ENCODE measurements at places on chromosomes 6 and 20.

GRCh38 chr6:126914801-126915200, 203.7 kb upstream of the RSPO3 start:
- DNase-seq: no peak

DNA sequence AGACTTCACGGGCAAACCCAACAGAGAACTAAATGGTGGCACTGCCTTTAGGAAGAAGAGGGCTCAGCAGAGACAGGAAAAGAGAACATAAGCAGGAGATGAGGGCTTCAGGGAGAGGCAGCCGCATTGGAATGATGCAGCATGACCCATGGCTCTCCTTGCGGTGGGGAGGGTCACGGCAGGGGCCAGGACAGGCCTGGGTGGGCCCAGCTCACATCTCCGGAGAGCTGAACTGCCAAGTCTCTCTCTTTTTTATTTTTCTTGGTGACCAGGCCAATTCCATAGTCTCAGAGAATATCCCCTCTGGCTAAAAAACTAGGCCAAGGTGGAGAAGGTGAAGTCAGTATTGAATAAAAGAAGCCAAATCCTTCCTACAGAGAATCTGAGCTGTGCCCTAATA, 77.5 kb upstream of the TRAF3IP2 start:
- no peak for DNase-seq

GRCh38 chr6:143742070-143742954, 64.5 kb downstream of the PHACTR2 start:
- no peak for DNase-seq

DNA sequence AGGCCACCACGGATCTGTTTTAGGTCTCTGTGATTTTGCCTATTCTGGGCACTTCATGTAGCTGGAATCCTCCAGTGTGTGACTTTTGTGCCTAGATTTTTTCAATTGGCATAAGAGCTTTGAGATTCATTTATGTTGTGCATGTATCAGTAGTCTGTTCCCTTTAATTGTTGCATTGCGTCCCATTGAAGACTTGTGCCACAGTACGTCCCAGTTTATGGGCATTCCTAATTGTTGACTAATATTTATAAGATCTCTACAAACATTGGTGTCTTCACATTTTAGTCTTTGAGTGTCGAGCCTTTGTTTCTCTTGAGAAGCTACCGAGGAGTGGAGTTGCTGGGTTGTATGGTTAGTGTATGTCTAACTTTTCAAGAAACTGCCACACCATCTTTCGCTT, 704 bp upstream of the FAM210B start:
- no peak for DNase-seq

DNA sequence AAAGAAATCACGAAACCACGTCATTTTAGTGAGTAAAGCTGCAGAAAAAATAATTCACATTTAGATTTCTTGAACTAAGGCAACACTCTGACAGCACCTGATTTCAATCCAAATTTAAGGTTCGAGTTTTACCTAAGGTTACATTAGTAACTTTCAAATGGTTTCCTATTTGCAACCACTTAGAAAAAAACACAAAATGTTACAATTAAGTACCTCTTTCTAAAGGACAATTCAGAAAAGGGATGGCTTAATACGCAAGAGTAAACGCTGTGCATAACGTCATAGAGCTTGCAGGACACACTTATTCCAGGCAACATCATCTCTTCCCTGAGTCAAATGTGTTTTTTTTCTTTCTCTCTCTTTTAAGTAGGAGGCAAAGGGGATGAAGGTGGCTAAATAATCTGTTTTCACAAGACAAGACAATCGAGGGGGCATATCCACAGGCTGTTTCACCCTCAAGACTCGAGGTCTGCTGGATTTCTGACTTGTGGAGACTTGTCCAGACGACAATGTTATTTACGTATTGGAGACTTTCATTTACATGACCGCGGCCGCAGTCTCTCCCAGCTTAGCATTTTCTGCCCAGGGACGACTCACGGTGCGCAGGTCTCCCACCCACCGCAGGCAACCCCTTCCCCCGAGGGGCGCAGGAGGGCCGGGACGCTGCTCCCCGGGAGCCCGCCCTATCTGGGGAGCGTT, 86.0 kb downstream of the SESN1 start:
- no peak for DNase-seq

DNA sequence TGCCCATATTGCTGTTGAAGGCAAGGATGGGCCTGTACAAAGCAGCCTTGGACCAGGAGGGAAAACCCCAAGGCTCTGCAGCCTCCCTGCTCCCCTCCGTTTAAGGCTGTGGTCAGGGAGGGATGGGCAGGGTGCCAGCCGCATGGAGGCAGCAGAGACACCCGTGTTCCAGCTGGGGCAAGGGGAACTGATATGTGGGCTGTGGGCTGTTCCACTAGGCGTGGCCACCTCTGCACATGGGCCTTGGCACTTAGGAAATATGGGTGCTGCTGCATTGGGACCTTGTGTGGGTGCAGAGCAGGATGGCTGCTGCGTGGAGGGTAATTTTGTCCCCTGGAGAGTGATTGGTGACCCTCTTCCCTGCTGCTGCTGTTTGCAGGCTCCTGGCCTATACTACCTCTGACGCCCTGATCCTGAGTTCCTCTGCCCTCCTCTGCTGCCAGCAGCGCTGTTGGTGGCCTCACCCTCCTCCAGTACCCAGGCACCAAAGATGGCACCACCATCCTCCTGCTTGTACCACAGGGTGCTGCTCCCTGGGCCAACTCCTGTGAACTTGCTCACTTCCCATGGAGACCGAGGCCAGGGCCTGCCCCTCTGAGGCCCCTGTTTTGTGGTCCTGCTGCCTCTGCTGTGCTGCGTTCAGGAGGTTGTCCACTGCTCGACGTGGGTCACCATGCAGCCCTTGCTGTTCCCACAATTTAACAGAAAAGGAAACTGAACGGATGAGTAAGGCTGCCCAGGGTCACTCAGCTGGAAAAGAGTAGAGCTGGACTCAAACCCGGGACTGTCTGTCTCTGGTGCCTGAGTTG, 35.3 kb downstream of the PANK2 start:
- DNase-seq: no peak

GRCh38 chr6:1146500-1146899, 165.4 kb upstream of the FOXQ1 start:
- DNase-seq: no peak

GRCh38 chr20:61896058-61896961, 169.4 kb downstream of the TAF4 start:
- DNase-seq: no peak

DNA sequence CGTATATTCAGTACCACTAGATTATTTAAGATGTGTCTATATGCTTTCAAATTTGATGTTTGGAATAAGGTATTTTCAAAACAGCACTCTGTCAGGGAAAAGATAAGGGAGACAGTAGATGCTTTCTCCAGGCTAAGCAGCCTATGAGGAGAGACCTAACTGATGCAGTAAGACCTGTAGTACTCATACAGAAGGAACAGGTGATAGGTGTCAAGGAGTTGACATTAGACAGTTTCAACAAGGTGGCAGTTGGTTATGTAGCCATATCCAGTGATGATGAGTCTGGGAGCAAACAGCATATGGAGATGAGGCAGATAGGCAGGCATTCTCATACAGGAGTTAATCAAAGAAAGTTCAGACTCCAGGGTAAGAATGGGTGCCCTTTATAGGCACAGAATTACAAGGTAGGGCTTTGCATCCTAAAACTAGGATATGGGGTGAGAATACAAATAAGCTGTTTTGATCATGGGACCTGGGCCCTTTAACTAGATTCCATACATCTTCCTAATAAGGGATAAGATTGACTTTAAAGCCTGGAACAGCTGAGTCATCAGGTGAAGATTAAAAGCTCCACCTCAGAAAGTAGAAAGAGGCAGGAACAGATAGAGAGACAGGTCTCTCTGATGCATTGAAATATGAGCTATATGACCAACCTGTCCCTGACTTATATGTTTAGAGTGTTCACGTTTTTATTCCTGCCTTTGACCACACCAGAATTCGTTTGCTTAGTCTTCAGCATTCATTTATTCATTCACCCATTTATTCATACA, 7.9 kb downstream of the RSPH4A start:
- no peak for DNase-seq

- no peak for DNase-seq
Observed at GRCh38 chr6:30113003-30113759, at the start of gene TRIM31. TRIM31 (minus strand) TSS chr6:30113090; CDS start chr6:30112805, 285 bp downstream.

DNA sequence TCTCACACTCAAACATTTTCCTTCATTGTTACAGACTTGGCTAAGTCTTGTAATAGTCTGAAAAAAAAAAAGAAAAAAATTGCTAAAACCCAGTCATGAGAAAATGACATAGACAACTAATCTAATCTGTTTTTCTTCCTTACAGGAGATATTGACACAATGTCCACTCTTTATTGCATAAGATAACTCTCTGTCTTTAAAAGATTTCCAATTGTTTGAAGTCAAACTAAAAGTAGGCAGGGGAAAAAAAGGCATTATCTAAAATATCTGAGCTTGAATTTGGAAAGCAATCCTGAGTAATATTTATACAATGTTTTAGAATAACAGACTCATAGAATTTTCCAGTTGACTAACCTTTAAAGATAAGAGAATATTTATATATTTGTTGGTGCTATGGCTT, 233.0 kb upstream of the CEP162 start:
- no peak for DNase-seq

- no peak for DNase-seq
Observed at GRCh38 chr6:100484474-100484873, 19.8 kb upstream of the SIM1 start.

DNA sequence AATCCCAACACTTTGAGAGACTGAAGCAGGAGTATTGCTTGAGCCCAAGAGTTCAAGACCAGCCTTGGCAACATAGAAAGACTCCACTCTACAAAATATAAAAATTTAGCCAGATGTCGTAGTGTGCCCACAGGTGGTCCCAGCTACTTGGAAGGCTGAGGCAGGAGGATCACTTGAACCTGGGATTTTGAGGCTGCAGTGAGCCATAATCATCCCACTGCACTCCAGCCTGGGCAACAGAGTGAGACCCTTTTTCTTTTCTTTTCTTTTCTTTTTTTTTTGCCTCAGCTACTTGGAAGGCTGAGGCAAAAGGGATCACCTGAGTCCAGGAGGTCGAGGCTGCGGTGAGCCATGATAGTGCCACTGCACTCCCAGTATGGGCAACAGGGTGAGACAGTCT, 17.9 kb downstream of the FASTKD5 start:
- no peak for DNase-seq

DNA sequence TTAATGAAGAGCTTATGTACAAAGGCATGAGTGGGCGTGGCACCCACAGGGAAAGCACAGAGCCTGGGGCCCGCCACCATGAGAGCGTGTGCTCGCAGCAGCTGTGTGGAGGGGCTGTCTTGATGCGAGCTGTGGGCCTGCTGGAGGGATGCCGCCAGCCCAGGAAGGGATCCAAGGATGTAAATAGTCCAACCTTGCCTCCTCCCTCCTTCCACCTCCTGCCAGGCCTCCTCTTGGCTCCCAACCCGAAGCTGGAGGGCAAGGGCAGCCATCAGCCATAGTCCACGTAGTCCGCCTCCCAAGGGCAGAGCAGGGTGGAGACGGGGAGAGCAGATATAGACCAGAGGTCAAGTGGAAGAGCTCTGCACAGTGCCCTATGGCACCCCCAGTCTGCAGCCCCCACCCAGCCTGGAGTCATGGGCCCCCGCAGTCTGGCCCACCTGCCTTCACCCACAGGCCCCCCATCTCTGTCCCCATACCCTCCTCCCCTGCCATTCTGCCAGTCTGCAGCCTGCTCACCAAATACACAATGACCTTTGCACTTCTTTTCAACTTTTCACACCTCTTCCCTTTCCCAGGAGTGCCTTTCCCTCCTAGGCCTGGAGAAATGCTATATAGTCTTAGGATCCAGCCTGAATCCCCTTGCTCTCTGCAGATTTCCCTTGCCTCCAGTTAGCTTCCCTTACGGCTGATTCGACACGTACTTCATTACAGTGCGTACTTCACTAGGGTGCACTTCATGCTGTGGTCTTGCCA, 77.1 kb downstream of the SHLD1 start:
- no peak for DNase-seq

DNA sequence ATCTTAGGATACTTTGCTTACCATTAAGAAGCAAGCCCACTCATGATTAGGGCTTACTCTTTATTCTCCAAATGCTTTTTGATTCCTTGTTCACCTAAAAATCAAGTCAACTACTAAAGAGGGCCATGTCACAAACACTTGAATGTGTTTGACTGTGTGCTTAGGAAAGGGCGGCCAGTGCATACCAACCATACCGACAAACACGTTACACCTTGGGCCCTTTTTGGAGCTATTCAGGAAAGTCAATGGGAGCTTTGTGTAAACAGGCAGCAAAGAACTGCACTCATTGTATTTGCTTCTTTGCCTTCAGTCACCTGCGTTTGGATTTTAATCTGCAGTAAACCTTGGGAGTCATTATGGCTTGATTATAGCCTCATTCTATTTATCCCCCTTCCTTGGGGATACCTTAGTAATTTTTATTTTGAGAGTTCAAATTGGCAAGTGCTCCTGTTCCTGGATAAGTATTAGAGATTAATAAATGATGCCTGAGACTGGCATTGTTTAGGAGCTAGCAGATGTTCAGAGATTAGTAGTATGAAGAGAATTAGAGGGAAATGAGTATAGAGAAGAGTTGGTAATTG, 102.6 kb upstream of the HDGFL1 start:
- no peak for DNase-seq

DNA sequence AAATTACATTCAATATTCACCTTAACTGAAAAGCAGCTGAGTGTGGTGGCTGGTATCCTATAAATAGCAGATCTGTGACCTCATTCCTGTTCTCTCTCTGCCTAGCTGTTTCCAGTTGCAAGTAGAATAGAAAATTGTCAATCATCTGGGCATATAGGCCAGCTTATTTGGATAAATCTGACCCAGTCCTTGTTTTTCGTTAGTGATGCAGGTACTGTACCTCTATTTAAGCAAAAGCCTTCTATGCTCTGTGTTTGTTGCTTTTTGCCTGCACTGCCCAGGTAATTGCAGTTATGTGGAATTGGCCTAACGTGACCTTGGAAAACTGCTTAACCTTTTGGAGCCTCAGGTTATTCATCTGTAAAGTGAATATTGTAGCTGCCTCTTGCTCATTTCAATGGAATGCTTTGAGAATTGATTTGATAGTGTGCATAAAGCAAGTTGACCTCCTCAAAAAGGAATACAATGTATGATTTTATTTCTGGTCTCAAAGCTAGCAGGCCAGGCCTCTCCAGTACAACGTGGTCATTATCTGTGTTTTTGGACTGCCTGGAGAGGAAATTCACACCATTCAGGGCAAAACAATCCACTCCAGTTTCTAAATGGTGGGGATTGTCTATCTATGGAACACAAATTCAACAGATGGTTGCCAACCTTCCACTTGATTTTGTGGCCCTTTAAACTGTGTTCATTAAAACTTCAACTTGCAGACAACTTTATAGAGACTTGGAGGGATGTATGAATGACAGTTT, 508.7 kb upstream of the CITED2 start:
- DNase-seq: no peak

DNA sequence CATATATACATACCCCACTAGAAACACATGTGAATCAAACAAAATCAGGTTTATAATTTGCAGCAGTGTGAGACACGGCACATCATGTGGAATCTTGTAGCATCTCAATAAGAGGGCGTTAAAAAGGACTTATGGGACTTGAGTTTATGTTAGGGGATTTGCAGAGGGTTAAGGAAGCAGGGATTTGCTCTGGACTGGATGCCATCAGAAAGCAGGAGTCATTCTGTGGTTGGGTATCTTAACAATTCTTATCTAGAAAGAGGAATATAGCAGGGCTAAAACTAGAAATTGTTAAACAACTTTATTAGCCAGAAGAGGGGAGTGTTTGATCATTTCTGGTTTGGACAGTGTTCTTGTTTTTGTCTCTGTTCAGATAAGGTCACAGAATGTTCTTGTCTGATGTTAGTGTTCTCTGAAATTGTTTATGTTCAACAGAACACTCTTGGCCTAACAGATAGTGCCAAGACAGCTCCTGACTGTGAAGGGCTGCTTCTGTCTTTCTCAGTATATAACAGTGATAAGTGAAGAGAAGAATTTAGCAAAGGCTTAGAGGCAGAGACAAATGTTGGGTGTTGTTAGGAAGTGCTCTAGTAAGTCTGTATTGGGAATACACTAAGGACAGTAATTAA, 39.2 kb downstream of the LIN28B start:
- no peak for DNase-seq

Measured in activated CD4-positive, CD25-positive, alpha-beta regulatory T cell (primary cell).